ENCODE measurements at places on chromosomes 4 and X. TPM values are rescaled to one million over a fixed set of nuclear protein-coding genes. Genes with fewer than 3 reads are reported as not detected.

GRCh38 chr4:55087913-55088260 lies 37.5 kb downstream of the KDR start:
- DNase-seq = no peak
- no peaks in the 10 kb centered on the region for H3K36me3 ChIP-seq
- H3K4me3 ChIP-seq = no peak overlapping the region

The CPLX1 gene
- 2.1 TPM for total RNA-seq

GRCh38 chr4:113708250-113708649 lies 53.3 kb downstream of the CAMK2D start:
- no peaks in the 10 kb centered on the region for H3K36me3 ChIP-seq
- no peak overlapping the region for H3K27ac ChIP-seq
- H3K4me3 ChIP-seq = no peak overlapping the region

The APEX2 gene
- 28.9 TPM for total RNA-seq

DNA sequence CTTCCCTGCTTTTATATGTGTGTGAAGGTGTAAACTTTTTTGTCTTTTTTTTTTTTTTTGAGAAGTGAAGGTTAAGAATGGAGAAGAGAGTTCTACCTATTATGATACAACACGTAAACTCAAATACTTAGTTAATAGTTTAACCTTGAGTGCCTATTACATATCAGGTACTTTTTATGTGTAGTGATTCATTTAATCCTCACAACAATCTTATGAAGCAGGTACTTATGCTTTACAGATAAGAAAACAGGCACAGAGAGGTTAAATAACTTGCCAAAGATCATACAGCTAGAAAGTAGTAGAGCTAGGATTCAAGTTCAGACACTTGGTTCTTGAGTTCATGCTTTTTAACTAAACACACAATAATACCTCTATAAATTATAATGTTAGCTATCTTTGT lies 107.4 kb downstream of the THOC2 start:
- H3K27me3 ChIP-seq = no peaks in the 10 kb centered on the region
- H3K4me1 ChIP-seq = no peaks in the 10 kb centered on the region
- peaks cover 85% of the 10 kb centered on the region for H3K36me3 ChIP-seq

- no peaks in the 10 kb centered on the region for H3K4me1 ChIP-seq
- H3K27ac ChIP-seq = no peak overlapping the region
- no peak overlapping the region for H3K4me3 ChIP-seq
- peaks cover 7% of the 10 kb centered on the region for H3K36me3 ChIP-seq
- H3K27me3 ChIP-seq = no peaks in the 10 kb centered on the region
Measured at GRCh38 chrX:71053217-71053621, 14.9 kb downstream of the SNX12 start.

The LEF1 gene
- total RNA-seq = 35.4 TPM

The OCIAD1 gene
- 148 TPM for total RNA-seq

DNA sequence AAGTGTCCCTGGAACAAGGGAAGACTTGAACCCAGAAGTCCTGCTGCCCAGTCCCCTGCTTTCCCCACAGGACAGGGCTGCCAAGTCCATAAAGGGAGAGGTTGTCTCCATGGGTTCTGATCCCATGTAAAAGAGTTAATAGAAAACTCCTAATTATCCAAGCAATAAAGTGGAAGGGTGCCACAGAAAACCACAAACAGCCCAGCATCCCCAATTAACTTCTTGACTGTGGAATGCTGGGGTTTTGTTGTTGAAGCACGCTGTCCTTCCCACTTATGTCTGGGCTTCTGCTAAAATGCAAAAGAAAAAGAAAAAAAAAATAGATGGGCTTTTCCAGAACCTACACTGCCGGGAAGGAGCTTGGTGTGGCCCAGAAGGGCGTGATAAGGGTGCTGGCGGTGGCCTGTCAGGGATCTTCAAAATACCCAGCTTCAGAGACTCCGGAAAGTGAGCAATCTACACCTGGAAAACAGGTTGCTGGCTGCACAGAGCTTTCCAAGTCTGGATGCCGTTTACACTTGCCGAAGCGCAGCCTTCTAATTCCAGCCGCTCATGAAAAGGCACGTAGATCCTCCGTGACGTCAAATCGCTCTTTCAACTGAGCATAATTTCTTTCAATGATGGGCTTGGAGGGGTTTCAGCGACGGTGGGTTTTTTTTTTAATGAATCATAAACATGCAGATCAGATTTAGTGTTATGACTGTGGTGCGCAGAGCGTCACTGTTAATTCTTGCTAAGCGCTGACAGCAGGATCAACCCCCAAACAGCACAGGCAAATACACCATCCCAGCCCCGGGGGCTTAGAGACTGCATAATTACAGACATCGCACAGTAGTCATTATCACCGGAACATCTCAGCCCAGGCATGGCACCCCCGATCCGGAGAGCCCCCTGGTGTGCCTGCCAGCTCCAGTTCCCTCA lies 197.6 kb downstream of the BCOR start:
- H3K36me3 ChIP-seq = no peaks in the 10 kb centered on the region
- no peak overlapping the region for H3K4me3 ChIP-seq
- no peaks in the 10 kb centered on the region for H3K27me3 ChIP-seq
- no peak for DNase-seq

DNA sequence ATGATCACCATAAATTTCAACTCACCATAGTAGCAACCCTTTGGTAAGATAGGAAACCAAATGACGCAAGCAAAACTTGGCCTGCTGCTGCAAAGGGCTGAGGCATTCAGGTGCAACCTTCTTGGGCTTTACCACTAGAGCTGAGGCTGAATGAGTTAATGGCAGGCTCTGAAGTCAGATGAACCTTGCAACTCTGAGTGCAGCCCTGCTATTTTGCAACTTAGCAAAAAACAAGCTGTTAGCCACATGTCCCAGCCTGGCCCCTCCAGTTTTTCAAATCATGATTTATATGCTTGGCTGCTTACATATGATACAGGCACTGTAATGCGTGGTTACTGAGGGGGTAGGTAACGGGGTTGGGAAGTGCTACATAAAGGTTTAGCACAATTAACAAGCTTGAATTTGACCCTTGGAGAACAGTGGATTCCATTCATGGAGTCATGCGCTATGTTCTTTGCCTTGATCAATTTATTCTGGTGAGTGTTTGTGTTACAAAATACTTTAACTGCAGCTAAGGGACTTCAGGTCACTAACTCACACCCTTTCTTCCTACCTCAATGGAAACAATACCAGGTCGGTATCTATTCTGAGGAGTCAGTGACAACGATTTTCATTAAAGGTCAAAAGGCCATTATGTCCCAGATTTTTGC lies 80.5 kb upstream of the PPARGC1A start:
- no peak for DNase-seq
- no peak overlapping the region for H3K27ac ChIP-seq
- no peaks in the 10 kb centered on the region for H3K36me3 ChIP-seq
- no peaks in the 10 kb centered on the region for H3K4me1 ChIP-seq
- H3K27me3 ChIP-seq = no peaks in the 10 kb centered on the region

DNA sequence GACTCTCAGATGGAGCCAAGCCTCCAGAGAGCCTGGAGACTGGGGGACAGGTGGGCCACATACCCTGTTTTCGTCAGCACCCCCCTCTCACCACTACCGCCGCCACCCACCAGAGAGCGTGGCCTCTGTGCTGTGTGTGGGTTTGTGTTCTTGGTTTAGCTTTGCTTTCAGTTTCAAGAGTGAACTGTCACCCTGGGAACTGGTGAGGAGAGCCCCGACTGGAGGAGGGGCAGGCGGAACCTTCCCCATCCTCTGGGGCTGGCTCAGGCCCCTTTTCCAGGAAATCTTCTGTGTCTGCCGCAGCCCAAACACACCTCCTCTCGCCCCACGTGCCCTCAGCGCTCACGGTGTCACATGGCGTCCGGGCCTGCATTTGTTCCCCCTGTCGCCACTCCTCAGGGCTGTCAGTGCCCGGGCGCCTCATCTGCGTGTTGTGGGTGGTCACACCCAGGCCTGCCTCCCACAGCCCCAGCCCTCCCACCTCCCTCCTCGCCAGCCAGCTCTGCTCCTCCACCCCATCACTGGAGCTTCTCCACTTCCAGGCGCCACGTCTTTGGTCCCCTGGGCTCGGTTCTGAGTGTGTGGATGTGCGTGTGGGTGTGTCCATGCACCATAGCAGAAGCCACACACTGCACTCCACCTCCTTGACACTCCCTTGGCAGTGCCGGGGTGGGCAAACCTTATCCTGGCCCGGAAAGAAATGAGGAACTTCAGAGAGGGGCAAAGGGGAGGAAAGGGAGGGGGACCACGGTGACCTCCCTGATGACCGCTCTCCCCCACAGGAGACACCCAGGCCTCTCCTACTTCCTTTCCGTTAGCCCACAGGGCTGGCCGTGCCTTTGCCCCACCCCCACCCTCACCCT lies 27.8 kb downstream of the ELF4 start:
- DNase-seq = peak; percentile 46
- H3K27me3 ChIP-seq = no peaks in the 10 kb centered on the region
- no peak overlapping the region for H3K4me3 ChIP-seq
- peak overlapping the region; percentile 78 for H3K27ac ChIP-seq

The PCDH7 gene
- total RNA-seq = not detected

The MGST2 gene
- 55.0 TPM for total RNA-seq

The HSFX3 gene
- not detected for total RNA-seq

DNA sequence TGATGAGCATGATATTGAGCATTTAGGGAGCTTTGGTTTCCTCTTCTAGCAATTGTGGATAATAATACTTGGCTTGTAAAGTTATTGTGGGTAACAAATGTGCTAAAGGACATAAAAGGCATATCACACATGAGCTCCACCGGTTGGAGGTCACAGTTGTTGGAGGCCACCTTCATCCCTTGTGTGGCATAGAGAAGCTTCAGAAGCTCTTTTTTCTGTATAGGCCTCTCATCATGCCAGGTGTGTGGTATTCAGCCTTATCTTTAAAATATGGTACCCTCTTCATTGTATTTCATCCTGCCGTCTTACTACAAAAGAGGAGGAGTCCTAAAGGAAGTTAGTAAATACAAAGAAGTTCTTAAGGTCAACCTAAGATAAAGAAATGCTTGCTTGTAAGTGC lies 66.4 kb downstream of the HMGB2 start:
- H3K4me3 ChIP-seq = no peak overlapping the region
- H3K27me3 ChIP-seq = no peaks in the 10 kb centered on the region
- peaks cover 20% of the 10 kb centered on the region for H3K4me1 ChIP-seq
- DNase-seq = no peak
- no peaks in the 10 kb centered on the region for H3K36me3 ChIP-seq

GRCh38 chr4:142933207-142933606 lies 87.1 kb upstream of the INPP4B start:
- no peak for DNase-seq
- no peak overlapping the region for H3K27ac ChIP-seq
- H3K4me1 ChIP-seq = no peaks in the 10 kb centered on the region
- no peaks in the 10 kb centered on the region for H3K36me3 ChIP-seq
- no peaks in the 10 kb centered on the region for H3K27me3 ChIP-seq
- H3K4me3 ChIP-seq = no peak overlapping the region

Measured in K562 (cell line).